ENCODE measurements at places on chromosomes 13 and 19.
A peak's percentile ranks its signal among the peaks of the same experiment; 100 is the strongest.

GRCh38 chr19:48997972-48998371 is 4.3 kb downstream of the RUVBL2 start:
- DNase-seq: no peak

- no peak for DNase-seq
Measured at GRCh38 chr13:47908197-47908902, 92.7 kb downstream of the SUCLA2 start.

DNA sequence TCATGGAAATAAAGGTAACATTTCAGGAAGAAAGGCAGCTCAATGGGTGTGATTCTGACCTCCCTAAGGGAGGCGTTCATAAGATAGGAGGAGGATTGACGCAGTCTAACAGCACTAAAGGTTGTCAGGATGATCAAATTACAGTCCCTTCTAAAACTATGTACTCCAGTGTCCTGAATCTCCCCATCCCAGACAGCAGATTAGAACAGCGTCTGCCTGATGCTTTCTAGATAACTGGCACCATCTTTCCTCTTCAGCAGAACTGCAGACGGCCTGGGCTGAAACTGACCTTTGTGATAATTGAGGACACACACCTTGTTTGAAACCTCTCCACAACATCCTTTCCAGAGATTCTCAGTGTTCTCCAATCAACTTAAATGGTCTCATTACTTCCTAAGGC is 25.5 kb upstream of the SACS start:
- DNase-seq: no peak

DNA sequence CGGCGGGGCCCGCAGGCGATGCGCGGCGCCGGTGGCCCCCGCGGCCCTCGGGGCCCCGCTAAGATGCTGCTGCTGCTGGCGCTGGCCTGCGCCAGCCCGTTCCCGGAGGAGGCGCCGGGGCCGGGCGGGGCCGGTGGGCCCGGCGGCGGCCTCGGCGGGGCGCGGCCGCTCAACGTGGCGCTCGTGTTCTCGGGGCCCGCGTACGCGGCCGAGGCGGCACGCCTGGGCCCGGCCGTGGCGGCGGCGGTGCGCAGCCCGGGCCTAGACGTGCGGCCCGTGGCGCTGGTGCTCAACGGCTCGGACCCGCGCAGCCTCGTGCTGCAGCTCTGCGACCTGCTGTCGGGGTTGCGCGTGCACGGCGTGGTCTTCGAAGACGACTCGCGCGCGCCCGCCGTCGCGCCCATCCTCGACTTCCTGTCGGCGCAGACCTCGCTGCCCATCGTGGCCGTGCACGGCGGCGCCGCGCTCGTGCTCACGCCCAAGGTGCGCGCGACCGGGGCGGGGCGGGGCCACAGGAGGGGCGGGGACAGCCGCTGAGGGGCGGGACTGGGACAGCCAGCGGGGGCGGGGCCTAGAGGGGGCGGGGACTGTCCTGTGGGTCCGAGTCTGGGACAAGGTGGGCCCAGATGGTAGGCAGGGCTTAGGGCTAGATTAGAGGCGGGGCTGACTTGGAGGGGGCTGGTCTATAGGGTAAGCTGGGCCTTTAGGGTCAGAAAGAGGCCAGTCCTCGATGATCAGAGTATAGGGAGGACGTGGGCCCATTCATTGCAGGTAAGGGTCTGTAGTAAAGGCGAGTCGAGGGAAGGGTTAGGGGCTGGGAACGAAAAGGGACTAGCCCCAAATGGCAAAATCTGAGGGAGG is 5.1 kb downstream of the GRIN2D start:
- DNase-seq: peak; percentile 68

DNA sequence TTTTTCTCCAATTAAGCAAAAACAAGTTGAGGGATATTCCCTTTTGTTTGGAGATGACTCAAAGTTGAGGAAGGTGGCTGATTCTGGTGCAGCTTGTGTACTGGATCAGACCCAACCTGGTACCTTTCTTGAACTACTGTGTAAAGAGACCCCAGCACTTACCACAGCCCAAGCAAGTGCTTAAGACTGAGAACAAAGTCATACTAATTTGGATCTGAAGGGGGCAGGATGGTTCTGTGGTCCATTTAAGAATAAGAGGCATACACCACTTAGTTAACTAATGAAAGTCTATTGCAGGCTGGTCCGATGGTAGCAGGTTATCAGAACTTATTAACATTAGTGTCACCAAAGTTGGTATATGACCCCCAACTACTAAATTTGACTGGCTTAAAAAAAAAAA is 6.3 kb downstream of the THSD1 start:
- DNase-seq: no peak

DNA sequence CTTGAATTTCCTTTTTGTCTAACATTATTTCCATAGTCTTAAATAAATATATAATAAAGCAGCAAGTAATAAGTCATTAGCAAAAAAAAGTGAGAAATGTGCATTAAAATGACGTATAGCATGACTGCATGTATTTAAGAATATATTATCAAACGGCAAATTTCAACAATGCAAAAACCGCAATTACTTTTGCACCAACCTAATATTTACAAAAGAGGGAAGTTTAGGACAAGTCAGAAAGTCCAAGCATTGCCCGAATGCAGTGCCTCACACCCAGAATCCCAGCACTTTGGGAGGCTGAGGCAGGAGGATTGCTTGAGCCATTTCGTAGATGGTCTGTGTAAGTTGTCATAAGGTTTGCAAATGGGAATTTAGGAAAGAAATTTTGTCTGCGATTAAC is 10.2 kb upstream of the NAXD start:
- no peak for DNase-seq
